NCI-H82 (cell line): ENCODE measurements at places on chromosomes 7 and 10.

- DNase-seq, result no peak
Measured at GRCh38 chr7:83148776-83149175, 13.9 kb downstream of the PCLO start.

- DNase-seq, result no peak
Measured at GRCh38 chr10:3781468-3782145, 3.4 kb downstream of the KLF6 start.

- peak; percentile 90 for DNase-seq
Measured at GRCh38 chr10:59648711-59649201, 60.9 kb downstream of the SLC16A9 start.

- no peak for DNase-seq
Measured at GRCh38 chr7:53602817-53603418, 567.5 kb downstream of the POM121L12 start.

DNA sequence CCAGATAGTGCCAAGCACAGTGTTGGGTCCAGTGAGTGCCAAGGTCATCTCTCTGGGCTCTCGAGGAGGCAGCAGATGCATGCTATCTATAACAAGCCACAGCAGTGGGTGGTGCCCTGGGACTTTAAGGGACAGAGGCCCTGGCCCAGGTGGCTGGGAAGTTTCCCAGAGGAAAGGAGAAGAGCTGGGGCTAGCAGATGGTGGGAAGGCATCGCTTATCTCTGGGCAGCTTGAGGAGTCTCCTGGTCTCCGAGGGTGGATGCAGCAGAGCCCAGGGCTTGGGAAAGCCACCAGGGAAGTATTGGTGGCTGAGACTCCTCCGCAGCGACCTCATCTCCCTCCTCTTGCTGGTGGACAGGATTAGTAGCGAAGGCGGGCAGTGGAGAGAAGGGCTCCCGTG lies 63.4 kb upstream of the LRRC4 start:
- DNase-seq, result no peak

DNA sequence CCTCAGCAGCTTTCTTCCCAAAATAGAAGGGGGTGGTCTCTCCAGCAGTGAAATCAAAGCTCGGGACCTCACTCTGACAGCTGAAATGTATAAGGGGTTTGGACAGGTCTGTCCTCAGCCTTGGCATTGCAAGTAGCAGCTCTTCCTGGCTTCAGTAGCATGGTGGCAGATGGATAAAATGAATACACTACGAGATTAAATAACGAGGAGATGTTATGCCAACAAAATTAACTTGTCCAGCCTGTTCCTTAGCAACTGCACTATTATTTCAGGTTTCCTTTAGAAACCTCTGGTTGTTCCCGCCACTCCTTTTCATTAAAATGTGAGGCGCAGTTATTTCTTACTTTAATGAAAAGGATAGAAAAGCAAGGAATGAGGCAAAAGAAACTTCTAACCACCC lies 24.9 kb downstream of the PRLHR start:
- DNase-seq, result no peak

DNA sequence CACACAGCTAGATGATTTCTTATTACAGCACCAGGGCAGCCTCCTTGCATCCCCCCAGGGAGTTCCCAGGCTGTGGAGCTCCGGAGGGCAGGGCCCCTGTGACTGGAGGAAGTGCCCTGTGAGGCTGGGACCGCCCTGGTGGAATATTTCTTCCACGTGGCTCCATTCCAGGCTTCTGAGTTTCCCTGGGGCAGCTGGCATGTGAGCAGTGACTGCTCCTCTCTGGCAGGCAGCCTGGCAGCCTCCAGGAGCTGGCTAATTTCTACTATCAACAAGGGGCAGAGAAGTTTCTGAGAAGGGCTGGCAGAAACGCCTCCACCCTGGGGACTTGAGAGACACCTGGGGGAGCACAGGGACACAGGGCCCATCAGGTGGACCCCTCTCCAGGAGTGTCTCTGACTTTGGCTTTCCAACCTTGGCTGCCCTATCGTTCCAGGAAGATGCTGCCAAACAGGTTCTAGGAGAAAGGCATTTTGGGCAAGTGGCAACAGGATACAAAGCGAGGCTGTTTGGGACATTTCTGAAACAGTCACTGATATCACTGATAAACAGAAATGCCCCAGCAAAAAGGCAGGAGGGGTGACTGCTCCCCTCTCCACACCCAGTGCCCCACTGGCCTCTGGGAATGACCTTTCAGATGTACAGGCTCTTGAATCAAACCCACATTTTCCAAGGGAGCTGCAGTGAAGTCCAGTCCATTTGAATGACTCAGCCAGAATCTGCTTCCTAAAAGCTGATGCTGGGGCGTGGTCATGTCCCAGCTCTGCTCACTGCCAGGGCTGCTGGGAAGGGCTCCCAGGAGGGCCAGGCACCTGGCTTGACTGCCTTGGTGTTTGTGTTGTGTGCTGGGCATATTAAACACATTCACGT lies 16.1 kb downstream of the MYOF start:
- no peak for DNase-seq

DNA sequence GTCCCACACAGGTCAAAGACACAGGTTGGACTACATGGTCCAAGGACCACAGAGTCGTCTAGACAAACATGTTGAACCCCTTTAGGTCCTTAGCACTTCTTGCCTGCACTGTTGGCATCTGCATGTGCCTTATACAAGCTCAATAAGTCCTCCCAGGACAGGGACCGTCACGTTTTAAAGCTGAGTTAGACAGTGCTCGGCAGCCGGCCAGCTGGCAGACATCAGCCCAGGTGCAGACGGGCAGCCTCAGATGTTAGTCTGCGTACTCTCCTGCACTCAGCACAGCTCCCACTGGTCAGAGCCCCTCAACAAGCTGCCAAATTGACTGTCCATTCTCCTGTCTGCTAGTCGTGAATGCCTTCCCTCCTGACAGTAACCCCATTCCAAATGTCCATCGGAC lies 34.9 kb downstream of the PARP12 start:
- DNase-seq, result no peak

DNA sequence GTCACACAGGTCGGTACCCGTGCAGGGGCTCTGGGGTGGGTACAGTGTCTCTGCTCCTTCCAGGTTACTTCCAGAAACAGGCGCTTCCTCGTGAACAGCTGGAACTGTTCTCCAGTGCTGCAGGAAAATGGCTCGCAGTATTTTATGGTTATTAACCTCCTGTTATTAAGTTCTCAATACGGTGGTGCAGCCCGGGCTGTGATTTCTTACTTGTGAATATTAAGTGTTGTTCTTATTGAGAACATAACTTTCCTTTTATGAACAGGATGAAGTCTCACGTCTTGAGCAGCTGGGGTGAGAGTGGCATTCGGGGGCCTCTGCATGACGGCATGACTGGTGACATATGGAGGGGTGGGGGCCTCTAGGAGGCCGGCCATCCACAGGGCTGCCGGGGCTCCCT lies 430.8 kb downstream of the GLRX3 start:
- no peak for DNase-seq

DNA sequence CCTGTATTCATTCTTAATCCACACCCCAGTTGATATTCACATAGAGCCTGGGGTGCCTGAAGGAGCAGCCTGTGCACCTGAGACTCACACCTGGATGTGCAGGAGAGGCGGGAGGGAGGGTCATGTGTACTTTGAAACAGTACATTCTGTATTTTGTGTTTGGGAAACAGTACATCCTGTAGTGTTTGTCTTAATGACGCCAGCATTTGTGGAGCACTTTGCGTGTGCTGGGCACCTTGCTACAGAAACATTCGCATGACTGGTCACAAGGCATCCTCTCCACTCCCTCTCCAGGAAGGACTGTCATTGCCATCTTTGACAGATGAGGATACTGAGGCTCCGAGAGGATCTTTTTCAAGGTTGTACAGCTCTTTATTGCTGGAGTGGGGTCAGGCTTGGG lies 132.1 kb downstream of the TACC2 start:
- DNase-seq, result no peak

- DNase-seq, result no peak
Measured at GRCh38 chr10:201328-201771, 66.1 kb downstream of the ZMYND11 start.

GRCh38 chr7:8155836-8156235 lies 106.1 kb downstream of the ICA1 start:
- no peak for DNase-seq

GRCh38 chr10:6465854-6466601 lies 114.0 kb downstream of the PRKCQ start:
- no peak for DNase-seq

- no peak for DNase-seq
Measured at GRCh38 chr10:75013522-75013921, 97.9 kb upstream of the SAMD8 start.

- no peak for DNase-seq
Measured at GRCh38 chr7:832167-832967, at the start of gene SUN1. SUN1 (plus strand) TSS chr7:832476; CDS start chr7:832525, 49 bp downstream.

- peak; percentile 32 for DNase-seq
Measured at GRCh38 chr10:131453721-131454634, 142.5 kb upstream of the TCERG1L start.

DNA sequence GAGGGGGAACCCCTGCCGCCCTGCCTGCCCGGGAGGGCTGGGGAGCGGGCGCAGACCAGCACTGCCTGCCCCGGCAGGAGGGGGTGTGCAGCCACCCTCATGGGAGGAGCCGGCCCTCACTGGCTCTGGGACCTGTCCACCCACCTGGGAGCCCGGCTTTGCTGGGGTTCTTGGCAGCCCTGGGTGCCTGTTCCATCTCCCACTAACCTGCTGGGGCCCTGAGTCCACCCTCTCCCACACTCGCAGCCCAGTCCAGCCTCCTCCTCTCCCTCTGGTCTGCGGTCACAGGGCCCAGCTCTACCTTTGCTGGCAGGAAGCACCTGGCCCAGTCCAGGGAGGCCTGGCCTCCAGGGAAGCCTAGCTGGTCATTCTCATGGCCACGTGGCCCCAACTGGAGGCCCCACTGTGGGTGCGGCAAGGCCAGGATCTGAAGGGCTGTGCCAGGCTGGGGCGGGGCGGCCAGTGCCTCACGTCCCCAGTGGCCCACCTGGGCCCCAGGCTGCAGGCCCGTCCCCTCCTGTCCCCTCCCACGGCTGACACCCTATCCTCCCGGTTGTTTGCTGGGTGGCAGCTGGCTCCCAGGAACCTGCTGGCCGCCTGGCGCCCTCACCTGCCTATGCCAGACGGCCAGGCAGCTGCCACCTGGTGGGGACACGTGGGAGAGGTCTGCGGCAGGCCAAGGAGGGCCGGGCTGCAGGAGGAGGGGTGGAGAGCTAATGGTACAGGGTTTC lies at the start of gene TMEM184A:
TMEM184A (minus strand) TSS at position 393 of the 731 bp plus-strand sequence. CDS start 721 bp downstream, outside the sequence.
- DNase-seq, result peak; percentile 89

DNA sequence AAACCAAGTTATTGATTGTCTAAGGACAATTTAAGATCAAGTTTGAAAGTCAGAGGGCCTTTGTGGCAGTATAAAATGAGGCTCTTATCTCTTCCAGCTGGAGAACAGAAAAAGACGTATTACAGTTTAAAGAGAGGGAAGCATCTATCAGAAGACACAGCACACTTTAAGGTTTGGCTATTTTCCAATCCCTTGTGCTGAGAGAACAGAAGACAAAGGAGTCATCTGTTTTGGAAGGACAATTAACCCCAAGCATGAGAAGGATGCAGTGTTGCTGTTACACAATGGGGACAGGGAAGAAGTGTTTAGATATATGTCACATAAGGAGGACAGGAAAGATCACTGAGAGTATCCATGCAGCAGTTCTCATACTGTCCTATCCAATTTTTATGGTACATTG lies 1224.2 kb upstream of the SORCS1 start:
- no peak for DNase-seq

GRCh38 chr10:76309070-76309469 lies 877.6 kb downstream of the LRMDA start:
- DNase-seq, result peak; percentile 87

- no peak for DNase-seq
Measured at GRCh38 chr10:11035301-11035991, 17.8 kb downstream of the CELF2 start.

- DNase-seq, result no peak
Measured at GRCh38 chr10:121956111-121957061, 18.6 kb downstream of the NSMCE4A start.
